ENCODE measurements at places on chromosomes 13 and 19.

DNA sequence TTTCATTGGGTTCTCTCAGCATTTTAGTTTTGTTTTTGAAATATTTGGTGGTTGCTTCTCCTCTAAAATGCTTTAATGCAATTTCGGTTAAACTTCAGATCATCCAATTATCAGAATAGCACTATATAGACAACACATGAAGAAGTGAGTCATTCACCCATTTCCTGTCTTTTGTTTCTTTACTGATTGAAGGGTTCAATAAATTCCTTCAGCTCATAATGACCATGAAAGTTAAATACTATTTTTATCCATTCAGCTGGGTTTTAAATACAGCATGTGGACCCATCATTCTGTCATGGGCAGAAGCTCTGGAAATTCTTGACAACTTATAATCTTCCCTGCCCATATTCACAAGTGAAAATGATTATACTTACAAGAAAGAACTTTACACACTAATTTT, 187.2 kb downstream of the ITGBL1 start:
- no peak for DNase-seq

- peak; percentile 89 for DNase-seq
These were observed 8.4 kb upstream of the BICRA start for GRCh38 chr19:47600246-47601179.

DNA sequence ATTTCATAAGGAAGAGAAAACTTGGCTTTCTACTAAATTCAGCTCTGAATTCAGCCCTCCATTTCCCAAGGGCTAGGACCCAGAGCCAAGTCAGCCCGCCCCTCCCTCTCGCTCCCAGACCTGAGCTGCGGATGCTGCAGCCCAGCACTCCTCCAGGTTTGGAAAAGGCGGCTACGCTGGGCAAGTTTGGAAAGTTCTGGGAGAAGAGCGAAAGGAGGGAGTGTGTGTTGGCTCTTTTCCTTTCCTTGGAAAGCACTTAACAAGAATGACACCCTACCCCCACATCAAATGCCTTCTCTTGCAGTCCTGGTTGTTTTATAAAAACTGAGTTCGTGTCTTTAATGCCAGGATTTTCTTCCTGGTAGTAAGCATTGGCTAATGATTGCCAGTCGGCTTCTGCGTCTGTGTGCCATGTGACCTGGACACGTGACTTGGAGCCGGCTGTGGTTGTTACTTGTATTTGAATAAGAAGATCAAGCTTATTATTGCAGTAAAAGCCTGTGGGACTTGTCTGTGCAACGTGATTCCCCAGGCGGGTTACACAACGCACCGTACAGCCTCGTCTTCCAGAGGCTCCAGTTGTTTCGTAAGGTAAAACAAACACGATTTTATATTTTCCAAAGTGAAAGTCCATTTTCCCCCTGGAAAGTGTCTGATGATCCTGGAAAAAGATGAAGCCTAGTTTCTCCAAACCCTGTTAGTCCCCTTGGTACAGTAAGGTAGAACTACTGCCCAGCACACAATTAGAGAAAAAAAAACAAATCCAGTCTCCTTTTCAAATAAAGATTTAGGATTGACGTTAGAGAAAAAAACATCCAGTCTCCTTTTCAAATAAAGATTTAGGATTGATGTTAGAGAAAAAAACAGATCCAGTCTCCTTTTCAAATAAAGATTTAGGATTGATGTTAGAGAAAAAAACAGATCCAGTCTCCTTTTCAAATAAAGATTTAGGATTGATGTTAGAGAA, 26.8 kb upstream of the UBE2L5 start:
- peak; percentile 88 for DNase-seq

- DNase-seq: no peak
These were observed at the start of gene TUBB4A for GRCh38 chr19:6501740-6502648. Gene TUBB4A (minus strand): TSS chr19:6502309. CDS start chr19:6502212, 97 bp downstream.

- DNase-seq: no peak
These were observed 6.8 kb upstream of the SCN1B start for GRCh38 chr19:35023428-35023827.

DNA sequence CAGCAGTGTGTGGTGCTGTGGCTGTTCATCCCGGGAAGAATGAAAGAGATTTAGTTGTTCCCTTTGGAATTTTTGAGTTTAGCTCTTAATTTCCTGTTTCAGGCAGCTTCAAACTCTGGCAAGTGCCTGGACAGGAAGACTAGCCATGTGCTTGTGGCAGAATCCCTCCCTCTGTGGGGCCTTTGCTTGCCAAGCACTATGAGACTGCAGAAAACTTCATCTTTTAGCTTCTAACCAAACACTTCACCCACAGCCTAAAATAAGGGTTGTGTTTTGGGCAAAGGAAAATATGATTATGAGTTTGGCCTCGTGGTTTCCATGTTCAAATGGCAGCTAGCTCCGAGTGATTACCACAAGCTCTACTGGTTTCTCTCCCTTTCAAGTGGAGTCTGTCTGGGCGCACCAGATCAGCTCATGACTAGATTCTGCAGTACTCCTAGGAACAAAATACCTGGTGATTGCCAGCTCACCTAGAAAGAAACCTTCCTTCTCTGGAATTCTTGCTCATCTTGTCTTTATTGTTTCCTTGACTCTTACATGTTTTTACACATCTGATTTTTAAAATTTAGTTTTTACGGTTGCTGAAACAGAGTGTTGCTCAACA, 707.5 kb downstream of the SLITRK6 start:
- DNase-seq: no peak

- no peak for DNase-seq
These were observed 1.5 kb downstream of the HS6ST3 start for GRCh38 chr13:96091164-96092117.

- DNase-seq: no peak
These were observed 19.4 kb upstream of the EIF3G start for GRCh38 chr19:10138879-10139795.

DNA sequence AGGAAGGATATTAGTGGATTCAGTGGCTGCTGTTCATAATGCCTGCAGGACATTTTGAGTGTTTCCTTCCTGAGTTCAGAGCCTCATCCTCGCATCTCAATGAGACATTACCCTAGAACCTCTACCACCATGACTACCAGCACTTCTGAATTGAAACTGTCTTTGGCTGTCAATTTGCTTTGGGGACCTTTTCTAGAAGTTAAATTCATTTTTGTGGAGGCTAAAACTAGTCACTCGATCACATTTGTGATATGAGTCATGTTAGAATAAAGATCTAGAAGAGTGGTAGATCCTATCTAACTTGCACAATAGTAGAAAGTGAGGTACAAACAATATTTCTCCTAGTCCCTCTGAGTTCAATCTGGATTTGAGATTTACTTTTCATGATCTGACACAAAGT, 124.9 kb downstream of the KCNRG start:
- DNase-seq: no peak

DNA sequence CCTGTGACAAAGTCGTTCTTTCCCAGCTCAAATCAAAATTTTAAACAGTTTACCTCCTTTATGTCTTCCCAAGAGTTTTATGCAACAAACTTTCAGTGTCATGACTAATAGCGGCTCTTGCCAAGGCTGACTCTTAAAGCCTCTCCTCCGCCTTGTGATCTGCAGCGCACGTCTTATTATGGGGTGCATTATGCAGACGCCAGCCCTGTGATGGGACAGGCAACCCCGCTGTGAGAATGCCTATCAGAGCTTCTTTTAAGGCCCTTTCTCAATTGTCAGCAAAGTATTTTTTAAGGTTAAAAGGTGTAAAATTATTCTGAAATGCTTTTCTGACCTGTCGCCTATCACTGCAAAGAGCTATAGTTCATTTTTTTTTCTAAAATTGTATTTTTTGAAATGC, 152.8 kb downstream of the SOX1 start:
- DNase-seq: no peak

GRCh38 chr19:29365836-29366417, 153.0 kb upstream of the UQCRFS1 start:
- DNase-seq: no peak

DNA sequence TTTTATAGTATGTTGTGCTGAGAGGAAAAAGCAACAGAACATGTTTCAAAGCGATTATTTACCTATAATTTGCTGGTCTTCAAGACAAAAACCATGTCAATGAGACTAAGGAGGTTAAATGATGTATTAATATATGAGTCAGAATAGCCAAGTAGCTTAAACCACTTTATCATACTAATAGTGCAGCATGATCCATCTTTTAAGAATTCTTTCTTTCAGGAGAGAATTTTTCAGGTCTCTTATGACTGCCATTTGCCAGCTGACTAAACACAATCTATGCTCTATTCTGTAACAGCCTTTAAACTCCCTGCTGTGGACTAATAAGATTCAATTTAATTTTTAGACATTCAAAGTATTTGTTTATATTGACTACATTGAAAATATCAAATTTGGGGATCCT, 93.7 kb downstream of the TRPC4 start:
- DNase-seq: no peak

DNA sequence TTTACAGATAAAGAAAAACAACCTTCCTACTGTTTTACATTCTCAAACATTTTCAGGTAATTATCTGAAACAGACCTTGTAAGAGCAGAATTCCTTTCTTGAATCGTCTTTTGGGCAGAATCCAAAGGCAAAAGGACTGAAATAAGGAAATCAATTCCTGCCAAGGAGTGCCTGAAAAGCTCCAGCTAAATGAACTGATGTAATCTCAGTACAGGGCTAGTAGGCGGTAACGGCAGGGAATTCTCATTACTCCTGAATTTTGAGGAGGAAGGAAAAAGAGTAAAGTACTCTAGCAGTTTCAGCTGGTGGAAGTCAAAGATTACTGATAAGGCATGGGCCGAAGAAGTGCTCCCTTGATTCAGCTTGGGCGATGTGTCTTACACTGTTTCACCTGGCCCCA, 168.4 kb downstream of the PCDH9 start:
- DNase-seq: no peak

All from kidney glomerular epithelial cell (primary cell).